Peyer's patch (tissue), 4 donors: ENCODE measurements at places on chromosomes 7 and 10. TPM values are rescaled to one million over a fixed set of nuclear protein-coding genes. Genes with fewer than 3 reads are reported as not detected.

PHKG1 gene
- total RNA-seq, result 1.1 TPM

ACSM6 gene
- not detected for total RNA-seq

CFAP46 gene
- total RNA-seq, result not detected

SAP25 gene
- 18.2 TPM for total RNA-seq

- peak; percentile 76 for DNase-seq
Observed at GRCh38 chr7:151126491-151127137, 40.3 kb downstream of the AGAP3 start.

- DNase-seq, result no peak
Observed at GRCh38 chr10:131134001-131134576, 177.4 kb downstream of the TCERG1L start.

- DNase-seq, result no peak
Observed at GRCh38 chr7:88191911-88192310, 27.9 kb downstream of the SRI start.

- DNase-seq, result no peak
Observed at GRCh38 chr10:53489335-53490182, 717.0 kb upstream of the MBL2 start.

GRCh38 chr10:75042292-75042974 lies 69.0 kb upstream of the SAMD8 start:
- no peak for DNase-seq

GRCh38 chr10:61784354-61785133 lies 117.0 kb upstream of the ARID5B start:
- no peak for DNase-seq
